Stomach (tissue), 19 donors: ENCODE measurements at places on chromosomes 7 and 10.

DNA sequence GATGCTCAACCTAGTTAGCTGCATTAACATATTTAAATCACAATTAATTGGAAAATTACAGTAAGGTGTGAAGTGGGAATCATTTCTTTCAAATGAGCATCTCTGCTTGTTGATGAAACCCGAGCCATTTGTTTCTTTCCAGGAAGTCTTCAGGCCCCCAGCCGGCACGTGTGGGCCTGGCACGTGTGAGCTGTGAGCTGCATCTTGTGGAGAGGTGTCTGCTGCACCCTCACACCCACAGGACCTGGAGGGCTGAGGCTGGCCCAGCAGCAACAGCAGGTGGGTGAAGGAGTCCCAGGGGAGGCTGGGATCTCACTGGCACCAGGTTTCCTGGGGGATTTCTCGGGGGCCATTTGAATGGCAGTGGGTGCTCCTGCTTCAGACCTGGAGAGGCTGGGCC, 372.5 kb upstream of the MKI67 start:
- no peak for DNase-seq

DNA sequence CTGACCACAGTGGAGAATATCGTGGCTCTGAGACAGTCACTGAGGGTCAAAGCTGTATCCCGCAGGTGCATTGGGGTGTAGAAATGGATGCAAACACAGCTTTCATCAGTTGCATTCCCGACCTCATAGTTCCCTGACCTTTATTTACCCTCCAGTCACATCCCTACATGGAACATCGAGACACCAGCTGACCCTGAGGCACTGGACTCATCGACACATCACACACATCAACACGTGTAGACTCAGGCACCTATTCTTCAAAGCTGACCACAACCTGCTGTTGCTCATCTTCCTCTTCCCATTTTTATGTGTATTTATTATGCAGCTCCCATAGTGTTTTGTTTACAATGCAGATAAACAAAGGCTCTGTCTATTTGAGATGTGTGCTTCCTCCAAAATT, 396.9 kb upstream of the NRP1 start:
- DNase-seq, result no peak

GRCh38 chr10:129531195-129531968, 64.3 kb downstream of the MGMT start:
- no peak for DNase-seq

DNA sequence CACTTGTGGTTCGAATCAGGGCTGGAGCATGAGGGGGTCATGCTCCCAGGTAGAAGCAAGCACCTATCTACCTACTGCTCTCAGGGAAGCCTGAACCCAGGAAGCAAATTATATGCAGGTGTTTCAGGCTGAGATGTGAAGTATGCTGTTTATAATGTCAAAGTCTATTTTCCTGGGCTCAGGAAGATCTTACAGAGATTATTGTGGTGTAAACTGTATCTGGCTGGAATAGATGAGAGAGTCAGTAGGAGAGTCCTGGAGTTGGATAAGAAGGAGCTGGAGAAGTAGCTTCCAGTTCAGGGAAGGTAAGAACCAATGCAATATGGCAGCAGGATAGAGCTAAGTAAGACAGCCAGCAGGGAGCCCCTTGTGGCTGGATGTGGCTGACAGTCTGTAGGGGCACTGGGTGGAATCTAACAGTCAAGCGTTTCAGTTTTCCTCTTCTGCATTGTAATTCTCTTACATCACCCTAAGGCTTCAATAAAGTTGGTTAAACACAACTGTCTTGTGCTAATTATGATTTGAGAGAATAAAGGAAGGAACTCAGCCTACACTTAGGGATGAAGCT, 105.9 kb upstream of the EEPD1 start:
- DNase-seq, result no peak
